ENCODE measurements at places on chromosomes 13 and 19.

DNA sequence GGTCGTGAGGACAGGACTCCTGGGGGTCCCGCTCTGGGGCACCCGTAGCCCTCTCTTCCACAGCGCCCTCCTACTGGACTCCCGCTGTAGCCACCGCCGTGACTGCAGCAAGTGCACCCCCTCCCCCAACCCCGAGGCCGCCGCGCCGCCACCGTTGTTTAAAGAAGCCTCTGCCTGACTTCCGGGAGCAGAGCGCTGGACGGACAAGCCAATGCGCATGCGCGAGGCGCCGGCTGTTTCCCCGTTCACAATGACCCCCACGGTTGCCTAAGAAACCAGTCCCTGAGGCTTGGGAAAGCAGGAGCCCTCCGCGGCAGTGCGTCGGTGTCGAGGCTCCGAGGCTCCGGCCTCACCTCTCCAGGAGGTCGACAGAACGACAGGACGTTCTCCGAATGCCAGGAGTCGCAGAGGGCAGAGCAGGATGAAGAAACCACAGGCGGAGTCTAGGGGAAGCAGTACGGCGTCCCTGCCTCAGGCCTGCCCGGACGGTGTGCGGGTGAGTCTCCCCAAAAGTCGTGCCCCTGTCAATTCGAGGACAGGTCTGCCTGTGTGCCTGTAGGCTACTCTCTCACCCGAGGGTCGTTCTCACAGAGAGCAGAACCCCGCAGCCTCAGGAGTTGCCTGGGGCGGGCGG lies 70.5 kb upstream of the ZNF420 start:
- H3K4me3 ChIP-seq = no peak overlapping the region
- H3K4me1 ChIP-seq = no peaks in the 10 kb centered on the region
- peaks cover 3% of the 10 kb centered on the region for H3K36me3 ChIP-seq
- no peak for DNase-seq

DNA sequence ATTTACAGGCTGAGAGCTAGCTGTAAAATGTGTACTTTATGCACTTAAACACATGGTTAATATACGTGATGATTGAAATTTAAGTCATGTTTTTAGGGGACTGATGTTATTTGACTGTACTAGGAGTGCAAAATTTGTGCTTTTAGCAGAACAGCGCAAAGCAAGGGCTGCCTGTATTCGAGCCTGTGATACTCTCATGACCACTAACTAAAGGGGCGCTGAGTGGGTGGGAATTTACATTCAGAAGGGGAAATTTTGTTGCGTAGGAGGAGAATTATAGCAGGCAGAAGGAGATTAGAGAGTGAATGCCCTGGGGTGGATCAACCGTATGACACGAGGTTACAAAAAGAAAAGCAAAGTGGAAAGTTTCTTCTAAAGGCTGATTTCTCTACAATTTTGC lies 271.8 kb upstream of the HTR2A start:
- H3K27me3 ChIP-seq = no peaks in the 10 kb centered on the region
- DNase-seq = no peak
- H3K27ac ChIP-seq = no peak overlapping the region
- H3K4me1 ChIP-seq = peaks cover 14% of the 10 kb centered on the region
- H3K4me3 ChIP-seq = no peak overlapping the region

GRCh38 chr19:41912899-41913537 lies 15.2 kb downstream of the ERFL start:
- H3K36me3 ChIP-seq = no peaks in the 10 kb centered on the region
- peaks cover 2% of the 10 kb centered on the region for H3K4me1 ChIP-seq
- no peak overlapping the region for H3K27ac ChIP-seq
- no peak for DNase-seq
- H3K27me3 ChIP-seq = peaks cover 31% of the 10 kb centered on the region
- no peak overlapping the region for H3K4me3 ChIP-seq

- no peaks in the 10 kb centered on the region for H3K27me3 ChIP-seq
- no peak overlapping the region for H3K4me3 ChIP-seq
- H3K27ac ChIP-seq = no peak overlapping the region
- no peaks in the 10 kb centered on the region for H3K36me3 ChIP-seq
These were observed 84.3 kb upstream of the NBEA start for GRCh38 chr13:34857558-34858325.

GRCh38 chr13:31221057-31221456 lies 21.3 kb downstream of the B3GLCT start:
- no peaks in the 10 kb centered on the region for H3K27me3 ChIP-seq
- DNase-seq = no peak
- no peak overlapping the region for H3K4me3 ChIP-seq

- H3K4me3 ChIP-seq = no peak overlapping the region
- DNase-seq = no peak
- peaks cover 18% of the 10 kb centered on the region for H3K27me3 ChIP-seq
- H3K4me1 ChIP-seq = peaks cover 8% of the 10 kb centered on the region
- H3K36me3 ChIP-seq = no peaks in the 10 kb centered on the region
- H3K27ac ChIP-seq = no peak overlapping the region
These were observed 388.9 kb upstream of the DACH1 start for GRCh38 chr13:72255908-72256307.
